ENCODE measurements at places on chromosomes 1 and 21.

DNA sequence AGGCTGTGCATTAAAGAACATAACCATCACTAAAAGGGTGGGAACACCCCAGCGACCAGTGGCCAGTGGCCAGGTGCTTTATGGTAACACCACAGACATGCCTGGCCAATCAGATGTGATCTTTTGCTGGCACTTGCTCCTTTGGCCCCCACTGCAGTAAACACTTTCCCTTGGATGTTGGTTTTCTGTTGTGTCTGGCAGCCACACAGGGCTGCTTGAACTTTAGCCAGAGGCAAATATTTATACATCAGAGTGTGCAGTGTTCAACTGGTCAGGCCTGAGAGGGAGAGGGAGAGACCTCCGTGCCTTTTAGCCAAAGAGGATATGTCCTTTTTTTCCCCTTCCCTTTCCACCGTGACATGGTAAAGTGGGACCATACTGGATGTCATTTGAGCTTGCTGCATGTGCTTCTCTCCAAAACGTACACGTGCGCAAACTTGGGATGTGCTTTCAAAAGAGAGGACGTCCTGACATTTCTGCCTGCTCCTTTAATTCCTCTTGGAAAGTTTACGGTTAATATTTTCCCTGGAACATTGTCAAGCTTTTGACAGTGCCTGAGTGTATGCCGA is 101.2 kb downstream of the NFIA start:
- no peak for DNase-seq

- no peak for DNase-seq
These were observed 50.1 kb downstream of the KLHDC7A start for GRCh38 chr1:18530587-18531502.

- DNase-seq = no peak
These were observed 37.9 kb downstream of the PIGM start for GRCh38 chr1:159993911-159994310.

GRCh38 chr1:155134880-155135414 is 705 bp upstream of the SLC50A1 start:
- DNase-seq = no peak

DNA sequence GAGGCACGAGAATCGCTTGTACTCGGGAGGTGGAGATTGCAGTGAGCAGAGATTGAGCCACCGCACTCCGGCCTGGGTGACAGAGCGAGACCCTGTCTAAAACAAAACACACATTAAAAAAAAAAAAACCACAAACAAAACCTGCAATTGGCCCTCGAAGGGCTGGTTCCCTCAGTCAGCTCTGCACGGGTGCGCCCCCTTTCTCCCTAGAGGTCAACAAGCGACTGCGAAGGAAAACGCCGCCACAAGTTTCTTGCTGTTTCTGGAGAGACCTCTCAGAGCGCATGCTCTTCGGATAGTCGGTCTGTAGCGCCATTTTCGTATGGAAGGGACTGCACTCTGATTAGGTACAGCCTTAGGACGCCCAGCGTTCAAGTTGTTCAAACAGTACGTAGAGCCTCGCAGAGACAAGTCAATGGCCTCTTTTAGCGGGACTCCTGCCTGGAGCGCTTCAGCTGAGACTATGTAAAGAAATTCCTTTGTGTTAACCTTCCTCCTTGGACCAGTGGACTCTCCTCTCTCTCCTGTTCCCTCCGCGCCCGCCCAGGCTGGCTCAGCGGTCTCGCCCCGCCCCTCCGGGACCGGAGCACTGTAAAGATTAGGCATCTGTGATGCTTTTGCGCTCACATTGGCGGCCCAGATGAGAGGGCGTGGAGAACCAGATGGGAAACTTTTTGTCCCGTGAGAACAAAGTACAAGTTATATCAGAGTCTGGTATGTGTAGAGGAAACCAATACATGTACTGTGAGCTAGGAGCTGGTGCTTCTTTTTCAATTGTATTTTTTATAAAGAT is 1.0 kb upstream of the CDC14A start:
- peak; percentile 79 for DNase-seq

- no peak for DNase-seq
These were observed 13.3 kb downstream of the AKNAD1 start for GRCh38 chr1:108843390-108844137.

- DNase-seq = no peak
These were observed 145.5 kb downstream of the TBX15 start for GRCh38 chr1:118842452-118843201.

GRCh38 chr21:43861706-43862105 is 3.3 kb upstream of the AGPAT3 start:
- no peak for DNase-seq

GRCh38 chr21:31509194-31510017 is 150.1 kb upstream of the SOD1 start:
- peak; percentile 28 for DNase-seq

- no peak for DNase-seq
These were observed 28.6 kb downstream of the TMEM53 start for GRCh38 chr1:44645476-44646244.

DNA sequence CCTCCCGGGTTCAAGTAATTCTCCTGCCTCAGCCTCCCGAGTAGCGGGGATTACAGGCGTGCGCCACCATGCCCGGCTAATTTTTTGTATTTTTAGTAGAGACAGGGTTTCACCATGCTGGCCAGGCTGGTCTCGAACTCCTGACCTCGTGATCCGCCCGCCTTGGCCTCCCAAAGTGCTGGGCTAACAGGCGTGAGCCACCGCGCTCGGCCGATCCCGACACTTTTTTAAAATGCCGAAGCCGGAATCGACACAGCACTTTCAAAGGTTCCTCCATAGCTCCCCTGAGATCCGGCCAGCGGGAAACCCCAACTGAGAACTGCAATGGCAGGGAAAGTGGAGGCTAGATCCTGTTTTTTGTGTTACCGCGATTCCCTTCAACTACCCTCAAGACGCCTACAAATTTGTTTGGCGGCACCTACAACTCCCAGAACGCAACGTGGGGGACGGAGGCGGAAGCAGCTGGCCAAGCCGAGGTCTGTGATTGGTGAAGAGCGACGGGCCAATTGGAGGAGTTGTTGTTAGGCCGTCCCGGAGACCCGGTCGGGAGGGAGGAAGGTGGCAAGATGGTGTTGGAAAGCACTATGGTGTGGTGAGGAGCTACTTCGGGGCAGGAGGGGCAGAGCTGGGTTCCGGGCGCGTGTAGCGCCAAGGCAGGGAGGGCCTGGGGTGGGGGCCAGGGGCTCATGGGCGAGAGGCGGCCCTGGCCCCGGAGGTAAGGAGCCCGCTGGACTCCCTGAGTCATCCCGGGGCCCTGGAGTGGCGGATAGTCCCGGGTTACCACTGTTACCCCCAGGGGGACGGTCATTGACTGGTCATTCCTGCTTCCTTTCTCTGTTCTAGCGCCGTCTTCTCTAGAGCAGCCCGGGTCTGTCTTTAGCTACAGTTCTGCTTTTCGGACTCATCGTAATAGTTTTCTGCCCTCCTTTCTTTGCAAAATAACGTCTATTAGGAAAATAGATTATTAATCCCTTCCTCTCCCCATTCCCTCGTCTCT is at the start of gene PSMD4:
Gene PSMD4 (plus strand): TSS at position 518 of the 997 bp plus-strand sequence. CDS start 49 bp downstream, at position 567.
- DNase-seq = peak; percentile 81

DNA sequence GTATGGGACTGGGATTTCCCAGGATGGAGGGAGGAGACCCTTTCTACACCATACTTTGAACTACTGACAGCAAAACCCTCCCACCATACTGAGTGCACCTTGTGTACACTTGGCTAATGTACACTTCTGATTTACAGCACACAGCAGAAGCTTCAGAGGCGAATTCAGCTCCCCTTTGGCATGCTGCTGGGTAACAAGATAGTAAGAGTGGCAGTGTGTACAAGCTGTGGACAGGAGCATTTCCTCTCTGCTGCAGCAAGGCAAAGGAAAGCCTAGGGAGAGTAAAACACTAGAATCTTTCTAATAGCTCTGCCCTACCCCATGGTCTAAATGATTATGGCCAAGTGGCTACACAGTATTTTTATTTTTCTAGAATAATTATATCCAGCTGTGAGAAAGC is 83.9 kb upstream of the ARTN start:
- no peak for DNase-seq

GRCh38 chr1:240417317-240417716 is 194.6 kb downstream of the GREM2 start:
- DNase-seq = no peak

DNA sequence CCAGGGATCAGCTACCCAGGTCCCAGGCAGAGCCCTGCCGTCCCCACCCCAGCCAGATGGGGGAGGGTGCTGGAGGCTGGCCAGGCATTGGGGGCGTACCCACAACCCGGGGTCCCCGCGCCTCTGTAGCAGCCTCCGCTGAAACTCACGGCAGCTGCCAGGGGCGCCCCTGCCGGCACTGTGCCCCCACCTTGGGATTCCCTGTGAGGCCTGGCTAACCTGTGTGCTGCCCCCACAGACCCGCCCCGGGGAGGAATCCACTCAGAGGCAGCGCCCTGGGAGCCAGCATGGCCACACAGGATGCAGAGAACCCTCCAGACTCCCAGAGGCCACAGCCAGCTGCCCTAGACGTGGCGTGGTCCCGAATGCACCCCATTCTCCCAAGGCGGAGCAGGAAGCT is 3.8 kb downstream of the DVL1 start:
- DNase-seq = no peak

GRCh38 chr1:47584249-47584648 is 146.4 kb downstream of the FOXD2 start:
- DNase-seq = no peak

DNA sequence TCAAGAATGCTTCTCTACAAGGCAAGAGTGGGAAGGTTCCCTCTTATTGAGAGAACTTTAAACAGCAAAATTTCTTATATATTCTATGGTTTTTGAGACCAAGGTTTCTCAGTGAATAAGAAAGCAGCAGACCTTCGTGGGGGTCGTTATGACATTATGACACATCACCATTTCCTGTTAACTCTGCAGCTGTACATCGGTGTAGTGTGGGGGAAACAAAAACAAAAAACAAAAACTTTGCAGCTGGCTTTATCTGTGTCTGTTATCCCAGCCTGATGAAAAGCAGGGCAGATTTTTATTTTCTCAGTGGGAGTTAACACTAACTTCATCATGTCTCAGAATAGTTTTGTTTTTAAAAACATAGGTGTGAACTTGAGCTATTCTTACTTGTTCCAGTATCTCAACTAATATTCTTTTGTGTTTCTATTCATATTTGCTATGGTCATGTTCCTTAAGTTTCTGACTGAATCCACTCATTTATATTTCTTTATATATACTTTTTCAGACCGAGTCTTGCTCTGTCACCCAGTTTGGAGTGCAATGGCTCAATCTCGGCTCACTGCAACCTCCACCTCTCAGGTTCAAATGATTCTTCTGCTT is 2.1 kb downstream of the SDE2 start:
- no peak for DNase-seq

DNA sequence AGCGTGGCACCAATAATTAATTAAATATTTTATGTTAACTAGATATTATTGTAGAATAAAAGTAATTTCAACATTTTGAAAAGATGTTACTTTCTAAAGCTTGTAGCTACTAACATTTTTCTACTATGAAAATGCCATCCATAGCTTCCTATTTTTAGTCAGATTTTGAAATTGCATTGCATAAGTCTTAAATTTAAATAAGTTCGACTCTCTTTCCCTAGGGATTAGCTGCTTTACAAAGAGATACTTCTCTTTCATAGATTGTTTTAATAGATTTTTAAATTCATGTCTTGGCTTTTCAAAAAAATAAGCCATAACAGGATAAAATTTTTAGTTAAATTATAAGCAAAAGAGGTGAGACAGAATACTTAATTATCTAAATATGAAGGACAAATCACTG is 1279.6 kb downstream of the KCNT2 start:
- no peak for DNase-seq

DNA sequence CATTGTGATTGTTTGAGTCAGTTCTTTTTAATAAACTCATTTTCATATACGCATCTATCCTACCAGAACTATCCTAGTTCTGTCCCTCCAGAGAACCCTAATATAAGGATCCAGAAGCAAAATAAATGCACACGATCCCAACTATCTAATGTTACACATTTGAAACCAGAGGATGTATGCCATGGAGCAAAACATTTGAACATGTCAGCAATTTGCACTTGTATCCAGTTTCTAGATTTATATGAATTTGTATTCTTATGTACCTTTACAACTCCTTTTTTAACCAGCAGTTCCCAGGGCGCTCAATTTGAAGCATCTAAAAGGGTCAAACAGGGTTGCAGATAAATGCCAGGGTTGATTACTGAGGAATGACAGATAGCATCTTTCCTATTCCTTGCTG is 2.1 kb downstream of the EXTL2 start:
- no peak for DNase-seq

DNA sequence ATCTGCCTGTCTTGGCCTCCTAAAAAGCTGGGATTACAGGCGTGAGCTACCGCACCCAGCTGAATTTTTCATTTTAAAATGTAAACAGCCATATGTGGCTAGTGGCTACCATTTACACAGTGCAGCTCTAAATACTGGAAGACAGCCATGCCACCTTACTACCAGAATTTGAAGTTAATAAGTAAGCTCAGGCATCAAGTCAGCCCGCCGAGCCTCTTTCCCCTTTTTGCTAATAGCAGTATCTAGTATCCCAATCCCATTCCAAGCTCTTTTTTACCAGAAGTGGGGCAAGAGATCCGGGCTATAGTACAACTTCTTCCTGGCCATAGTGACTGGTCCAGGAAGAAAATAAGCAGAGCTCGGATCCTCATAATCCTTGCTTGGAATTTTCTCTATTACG is 15.1 kb downstream of the TAF13 start:
- DNase-seq = no peak

DNA sequence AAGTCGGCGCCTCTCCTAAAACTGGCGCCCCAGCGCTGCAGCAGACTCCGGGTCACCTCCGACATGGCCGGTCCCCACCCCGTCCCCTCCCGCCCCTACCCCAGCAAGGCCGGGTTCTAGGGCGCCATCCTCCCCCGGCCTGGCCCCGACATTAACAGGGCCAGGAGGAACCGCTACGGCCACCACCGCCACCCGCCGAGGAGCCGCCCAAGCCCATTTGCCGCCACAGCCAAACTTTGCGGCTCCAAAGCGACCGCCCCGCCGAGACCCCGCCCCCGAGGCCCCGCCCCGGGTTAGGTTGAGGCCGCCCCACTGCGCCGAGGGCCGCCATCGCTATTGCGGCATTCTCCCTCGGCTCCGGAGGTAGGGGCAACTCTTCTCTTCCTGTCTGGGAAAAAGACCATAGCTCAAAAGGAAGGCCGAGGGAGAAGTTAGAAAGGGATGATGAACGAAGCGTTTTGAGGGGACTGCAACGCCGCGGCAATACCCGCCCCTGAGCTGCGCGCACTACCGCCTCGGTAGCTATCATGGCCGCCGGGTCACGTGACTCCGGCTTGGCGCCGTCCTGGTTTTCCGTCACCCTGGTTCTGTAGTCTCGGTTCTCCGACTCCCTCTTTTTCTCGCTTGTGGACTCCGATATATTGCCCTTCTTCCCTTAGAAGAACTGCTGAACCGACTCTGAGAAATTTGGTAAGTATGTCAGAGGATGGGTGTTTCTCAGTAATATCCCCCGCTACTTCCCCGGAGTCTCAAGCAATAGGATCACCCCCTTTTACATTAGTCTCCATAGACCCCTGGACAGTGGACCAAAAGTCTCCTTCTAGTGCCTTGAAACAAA is at the start of the genes AIDA and BROX:
Gene AIDA (minus strand): TSS at position 239 of the 838 bp plus-strand sequence. CDS start 174 bp downstream, at position 65.
Gene BROX (plus strand): TSS at position 312 of the 838 bp plus-strand sequence. CDS start 3,136 bp downstream, outside the sequence.
- DNase-seq = peak; percentile 97

- no peak for DNase-seq
These were observed 43.2 kb upstream of the ACTRT2 start for GRCh38 chr1:2977886-2978611.

- no peak for DNase-seq
These were observed 207.4 kb downstream of the PDE4B start for GRCh38 chr1:66000033-66000637.

All from central memory CD8-positive, alpha-beta T cell (primary cell).